ENCODE measurements at places on chromosomes 11 and 22. TPM values are rescaled to one million over a fixed set of nuclear protein-coding genes. Genes with fewer than 3 reads are reported as not detected.

Gene DEPDC7
- total RNA-seq, result 1.7 TPM

Gene MYBPC3
- 0.52 TPM for total RNA-seq

Gene YPEL1
- 2.4 TPM for total RNA-seq

Gene OR51B4
- not detected for total RNA-seq

Gene CARD10
- total RNA-seq, result 13.6 TPM

Gene EXT2
- 56.4 TPM for total RNA-seq

Gene ISX
- total RNA-seq, result not detected

Gene APOBEC3B
- 1.9 TPM for total RNA-seq

Gene GDPD4
- not detected for total RNA-seq

Gene HSCB
- total RNA-seq, result 12.1 TPM

Gene TMEM132A
- 12.3 TPM for total RNA-seq

Gene BDNF
- total RNA-seq, result 1.1 TPM

Gene OR6A2
- total RNA-seq, result 0.18 TPM

Gene APOA5
- total RNA-seq, result not detected

Gene HEPHL1
- total RNA-seq, result not detected

Gene TRIM29
- total RNA-seq, result 2.3 TPM

Gene HRAS
- total RNA-seq, result 52.4 TPM

Gene SYT12
- total RNA-seq, result not detected

Gene HBB
- 247 TPM for total RNA-seq

Gene PRODH
- total RNA-seq, result 77.9 TPM

Gene SLC37A2
- 42.5 TPM for total RNA-seq

Gene TMEM135
- total RNA-seq, result 21.3 TPM

Gene SOX6
- 5.0 TPM for total RNA-seq

Gene PC
- 20.3 TPM for total RNA-seq

Gene ALX4
- not detected for total RNA-seq

Gene UQCR10
- total RNA-seq, result 77.4 TPM

Gene RAB39A
- total RNA-seq, result 1.7 TPM

Gene TH
- 0.18 TPM for total RNA-seq

Gene TRIM49C
- total RNA-seq, result not detected

Gene PTPN5
- total RNA-seq, result not detected

Gene IGLL5
- 10.6 TPM for total RNA-seq

Gene ZNF280B
- total RNA-seq, result 0.93 TPM

Gene FAT3
- total RNA-seq, result 9.7 TPM

Gene VPREB1
- not detected for total RNA-seq

Gene FAM180B
- not detected for total RNA-seq

Gene MS4A4E
- total RNA-seq, result 2.1 TPM

Gene SYTL2
- total RNA-seq, result 21.3 TPM

Gene C11orf52
- 6.2 TPM for total RNA-seq

Gene NCAM1
- total RNA-seq, result 1.7 TPM

Gene SAA1
- total RNA-seq, result 0.58 TPM

Gene EXPH5
- total RNA-seq, result 27.7 TPM

Gene LDHAL6A
- total RNA-seq, result not detected

Gene DGAT2
- 14.9 TPM for total RNA-seq
